ENCODE measurements at places on chromosomes 2 and 18.

GRCh38 chr18:73880387-73880786 lies 267.2 kb downstream of the FBXO15 start:
- DNase-seq: no peak

GRCh38 chr2:71620851-71621251 lies 167.5 kb downstream of the DYSF start:
- peak; percentile 4 for DNase-seq

- no peak for DNase-seq
Measured at GRCh38 chr18:63965716-63966330, 4.1 kb upstream of the SERPINB8 start.

GRCh38 chr2:36087344-36087743 lies 268.2 kb upstream of the CRIM1 start:
- DNase-seq: no peak

- DNase-seq: no peak
Measured at GRCh38 chr2:26916128-26916692, 54.2 kb upstream of the MAPRE3 start.

- DNase-seq: no peak
Measured at GRCh38 chr2:228157841-228158240, 23.6 kb downstream of the SPHKAP start.

DNA sequence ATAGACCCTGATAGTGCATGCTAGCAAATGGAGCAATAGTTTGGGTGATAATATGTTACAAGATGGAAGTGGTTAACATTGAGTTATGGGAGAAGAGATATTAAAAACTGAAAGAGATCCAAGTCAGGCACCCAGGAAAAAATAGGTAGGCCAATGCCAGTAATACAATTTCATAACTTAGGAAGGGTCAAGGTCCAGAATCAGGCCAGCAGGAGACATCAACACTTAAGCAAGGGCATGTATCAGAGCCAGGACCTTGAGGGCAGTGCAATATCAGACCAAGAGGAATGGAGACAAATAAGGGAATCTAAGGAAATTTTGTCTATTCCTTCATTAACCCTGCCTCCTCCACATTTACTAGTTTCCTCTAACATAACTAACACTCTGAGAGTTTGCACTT lies 124.1 kb upstream of the NYAP2 start:
- DNase-seq: no peak

- DNase-seq: peak; percentile 49
Measured at GRCh38 chr2:10048501-10049171, 5.3 kb downstream of the KLF11 start.

DNA sequence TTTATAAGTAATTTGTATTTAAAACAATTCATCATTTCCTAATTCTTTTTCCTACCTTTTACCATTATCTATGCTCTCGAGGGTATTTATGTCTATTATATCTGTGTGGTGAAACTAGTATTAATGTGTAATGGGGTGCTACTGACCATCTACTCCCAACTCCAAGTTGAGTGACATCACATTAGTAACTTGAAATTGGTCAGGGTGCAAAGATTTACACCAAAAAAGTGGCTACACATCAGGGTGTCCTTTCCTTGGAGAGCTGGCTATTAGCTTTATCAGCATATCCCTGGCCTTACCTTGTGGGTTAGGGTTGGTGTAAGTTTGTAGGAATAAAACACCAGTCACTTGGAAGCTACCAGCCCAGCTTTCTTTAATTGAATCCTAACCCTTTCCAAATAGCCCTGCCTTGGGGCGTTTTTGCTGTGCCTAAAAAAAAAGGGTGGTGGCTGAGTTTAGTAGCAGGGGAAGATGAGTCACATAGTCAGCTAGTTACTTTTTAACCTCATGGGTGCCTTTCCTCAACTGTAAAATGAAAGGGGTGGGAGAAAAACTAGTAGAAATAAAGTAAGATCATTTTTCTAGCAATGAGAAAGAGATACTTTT lies 14.0 kb downstream of the ANXA4 start:
- no peak for DNase-seq

DNA sequence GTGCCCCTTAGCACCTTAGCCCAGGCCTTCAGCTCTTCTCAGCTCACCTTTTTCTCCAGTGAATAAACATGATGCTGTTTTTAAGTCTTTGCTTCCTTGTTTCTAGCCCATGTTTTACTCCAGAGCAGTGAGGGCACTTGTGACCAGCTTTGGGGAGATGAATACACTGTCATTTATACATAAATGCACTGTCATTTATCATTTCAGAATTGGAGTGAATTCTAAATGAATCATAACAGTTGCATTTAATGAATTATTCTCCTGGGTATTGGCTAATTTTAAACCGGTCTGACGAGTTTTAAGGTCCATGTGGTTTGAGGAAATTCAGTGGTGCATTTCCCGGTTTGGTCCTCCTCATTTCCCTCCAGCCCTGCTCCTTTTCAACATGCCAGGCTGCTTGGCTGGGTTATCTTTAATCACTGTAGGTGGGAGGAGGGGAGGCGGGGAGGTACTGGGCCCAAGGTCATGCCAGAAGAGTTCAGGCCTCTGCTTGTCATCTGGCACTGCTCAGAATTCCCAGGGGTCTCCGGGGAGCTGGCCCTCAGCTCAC lies 23.9 kb downstream of the PRKCE start:
- no peak for DNase-seq

- no peak for DNase-seq
Measured at GRCh38 chr2:59985923-59986322, 567.5 kb downstream of the BCL11A start.

GRCh38 chr2:47038656-47039488 lies 116.2 kb downstream of the STPG4 start:
- no peak for DNase-seq

DNA sequence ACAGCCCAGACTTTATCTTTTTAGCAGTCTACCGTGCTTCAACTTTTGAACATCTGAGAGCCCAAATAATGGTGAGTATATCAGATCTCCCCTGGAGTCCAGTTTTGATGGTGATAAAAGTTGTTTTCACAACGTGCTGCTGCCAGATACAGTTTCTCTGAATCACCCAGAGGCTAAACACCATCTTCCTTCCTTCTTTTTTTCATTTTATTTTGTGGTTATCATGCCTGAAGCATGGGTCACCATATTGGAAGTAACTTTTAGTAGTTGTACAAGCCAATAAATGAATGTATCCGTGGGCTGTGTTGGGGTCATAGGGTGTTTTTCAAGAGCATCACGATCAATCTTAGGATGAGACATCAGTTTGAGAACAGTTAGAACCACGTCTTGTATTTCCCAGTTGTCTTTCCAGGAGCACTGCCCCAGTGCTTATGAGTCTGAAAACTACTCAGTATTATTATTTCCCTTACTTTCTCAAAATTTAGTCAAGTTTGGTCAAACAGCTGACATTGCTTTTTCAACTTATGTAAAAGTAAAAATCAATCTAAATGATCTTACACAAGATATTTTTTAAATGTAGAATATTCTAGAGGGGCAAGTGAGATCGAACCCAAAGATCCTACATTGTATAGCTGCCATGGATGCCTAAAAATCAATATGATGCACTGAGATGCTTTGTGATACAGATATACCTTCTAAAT lies 311.4 kb downstream of the CTNNA2 start:
- DNase-seq: no peak

DNA sequence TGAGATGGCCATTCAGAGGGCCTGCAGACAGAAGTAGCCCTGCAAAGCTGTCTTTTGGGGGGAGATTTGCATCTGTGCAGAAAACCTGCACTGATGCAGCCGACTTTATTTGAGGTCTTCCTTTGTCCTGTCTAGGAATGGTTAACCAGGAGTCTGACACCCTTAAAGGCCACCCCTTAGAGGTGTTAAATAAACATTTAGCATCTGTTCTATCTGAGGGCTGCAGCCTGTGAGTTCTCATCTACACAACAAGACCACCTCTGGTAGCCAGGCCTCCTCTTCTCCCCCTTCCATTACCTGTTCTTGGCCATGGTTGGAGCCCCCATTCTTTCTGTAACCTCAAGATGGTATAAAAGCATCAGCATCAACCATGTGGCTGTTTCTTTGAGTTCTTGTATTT lies 214.4 kb upstream of the HS6ST1 start:
- DNase-seq: no peak

Measured in D341Med (cell line).